ENCODE measurements at places on chromosomes 11 and 22.

GRCh38 chr22:20607157-20607907 is 99.9 kb downstream of the MED15 start:
- no peak for DNase-seq

- DNase-seq: no peak
These were observed 1.0 kb upstream of the RELA start for GRCh38 chr11:65663639-65664200.

DNA sequence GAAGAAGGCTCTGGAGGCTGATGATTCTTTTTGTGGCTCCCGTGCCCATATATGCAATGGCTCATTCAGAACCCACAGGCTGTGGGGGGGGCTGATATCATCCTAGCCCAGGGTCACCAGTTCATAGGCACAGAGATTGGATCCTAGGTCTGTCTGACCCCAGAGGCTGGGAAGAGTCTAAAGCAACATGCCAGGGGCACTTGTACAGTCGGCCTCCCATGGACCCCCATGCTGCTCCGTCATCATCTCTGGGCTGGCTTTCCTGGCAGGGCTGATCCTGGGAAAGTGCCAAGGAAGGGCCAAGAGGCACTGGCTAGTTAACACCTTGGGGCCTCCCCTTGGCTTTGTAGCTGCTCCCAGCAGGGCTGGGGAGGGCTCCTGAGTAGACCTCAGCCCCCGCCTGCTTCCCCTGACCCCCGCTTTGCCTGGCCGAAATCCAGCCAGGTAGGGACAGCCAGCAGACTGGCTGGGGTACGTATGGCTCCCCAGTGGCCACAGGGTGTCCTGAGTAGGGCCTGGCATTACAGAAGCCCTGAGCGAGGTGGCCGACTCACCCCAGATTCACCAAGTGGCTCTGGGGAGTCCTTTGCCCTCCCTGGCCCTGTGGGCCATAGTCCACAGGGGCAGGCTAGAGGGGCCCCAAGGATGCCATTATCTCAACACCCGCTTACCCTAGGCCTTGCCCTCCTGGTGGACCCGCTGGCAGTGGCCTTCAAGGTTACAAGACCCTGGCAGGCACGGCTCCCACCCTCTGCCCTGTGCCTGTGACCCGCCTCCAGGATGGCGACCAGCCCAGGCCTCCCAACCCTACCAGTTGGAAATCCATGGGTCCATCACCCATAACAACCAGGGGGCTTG is 22.5 kb downstream of the FADS3 start:
- no peak for DNase-seq

DNA sequence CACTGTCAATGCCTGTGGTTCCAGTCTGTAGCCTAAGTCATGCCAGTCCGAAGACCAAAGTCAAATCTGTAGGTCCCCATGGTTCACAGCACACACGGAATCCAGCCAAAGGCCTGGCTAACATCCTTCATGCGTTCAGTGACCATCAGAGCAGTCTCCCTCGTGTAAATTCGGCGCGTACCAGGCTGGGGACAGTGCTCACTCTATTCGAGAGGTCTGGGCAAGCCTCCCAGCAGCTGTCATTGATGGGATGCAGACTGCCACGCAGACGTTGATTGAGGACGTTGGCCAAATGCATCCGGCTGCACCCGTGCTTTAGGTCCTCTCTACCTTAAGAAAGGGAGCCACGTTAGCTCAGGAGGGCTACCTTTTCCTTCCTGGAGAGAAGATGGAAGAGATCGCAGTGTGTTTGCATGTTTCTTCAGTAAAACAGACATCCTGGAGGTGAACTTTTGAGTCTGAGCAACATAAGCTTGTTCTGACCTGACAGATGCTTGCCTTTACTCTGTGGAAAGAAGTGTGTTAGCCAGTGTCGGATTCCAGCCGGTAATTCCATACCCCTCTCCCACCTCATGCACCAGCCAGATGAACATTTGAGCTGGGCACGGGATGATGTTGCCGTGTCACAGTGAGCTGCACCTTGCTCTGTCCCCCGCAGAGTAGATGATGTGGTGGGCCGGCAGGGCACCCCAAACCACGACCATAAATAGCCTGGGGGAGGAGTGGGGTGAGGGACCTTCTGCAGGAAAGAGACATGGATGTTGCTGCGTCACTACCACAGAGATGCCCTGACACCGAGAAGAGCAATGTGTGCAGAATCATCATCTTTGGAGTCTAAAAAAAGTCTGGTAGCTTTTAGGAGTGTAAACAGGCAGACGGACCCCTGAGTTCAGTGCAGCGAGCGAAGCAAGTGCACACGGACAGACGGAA is 12.2 kb downstream of the CTTN start:
- DNase-seq: no peak

DNA sequence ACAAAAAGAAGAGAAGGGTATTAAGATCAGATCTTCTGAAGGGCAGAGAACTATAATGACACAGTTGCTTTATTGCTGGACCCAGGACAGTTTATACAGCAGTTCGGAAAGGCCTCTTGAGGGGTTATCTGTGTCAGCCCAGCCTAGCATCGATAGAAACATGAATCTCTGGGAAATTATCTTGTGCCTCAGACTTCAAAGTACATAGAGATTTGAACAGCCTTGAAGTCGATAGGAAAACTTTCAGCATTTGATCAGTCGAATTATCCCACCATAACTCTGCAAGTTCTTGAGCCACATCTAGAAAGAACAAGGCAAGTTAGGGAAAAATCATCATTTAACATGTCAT is 2.5 kb upstream of the LMO2 start:
- no peak for DNase-seq

DNA sequence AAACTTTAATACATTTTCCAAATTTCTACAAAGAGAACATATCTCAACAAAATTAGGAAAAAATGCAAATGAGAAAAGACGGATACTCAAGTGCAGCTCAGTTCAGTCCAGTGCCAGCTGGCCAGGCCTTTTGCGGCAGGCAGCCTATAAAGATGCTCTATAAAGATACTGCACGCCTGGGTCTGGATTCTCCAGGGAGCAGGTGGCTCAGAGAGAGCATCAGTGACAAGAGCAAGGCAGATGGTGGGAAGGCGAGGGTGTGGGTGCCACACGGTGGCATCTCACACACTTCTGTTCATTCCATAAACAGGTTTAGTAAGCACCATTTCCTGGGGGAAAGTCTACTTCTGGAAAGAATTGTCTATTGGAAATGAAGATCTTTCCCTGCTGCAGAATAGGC is 18.1 kb upstream of the SCN3B start:
- no peak for DNase-seq

GRCh38 chr22:31091106-31091975 is 10.2 kb downstream of the SMTN start:
- no peak for DNase-seq

DNA sequence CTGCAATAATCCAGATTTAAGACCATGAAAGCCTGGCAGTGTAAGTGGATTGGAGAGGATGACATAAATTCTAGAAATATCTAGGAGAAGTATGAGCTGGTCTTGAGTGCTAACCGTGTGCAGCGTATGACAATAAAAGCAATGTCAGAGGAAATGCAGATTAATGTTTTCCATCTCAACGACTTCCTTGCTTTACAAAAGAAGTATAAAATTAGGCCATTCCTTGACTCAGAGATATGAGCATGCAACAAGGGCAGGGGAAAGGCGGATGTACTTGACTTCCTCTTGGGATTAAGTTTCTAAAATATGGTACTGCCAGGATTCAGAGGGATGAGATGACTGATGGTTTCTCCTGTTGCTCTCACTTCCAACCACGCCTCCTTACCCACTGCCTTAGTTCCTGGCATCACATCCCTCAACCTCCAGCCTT is 32.3 kb downstream of the ADAMTS15 start:
- no peak for DNase-seq

- no peak for DNase-seq
These were observed 49.7 kb downstream of the FDX1 start for GRCh38 chr11:110479108-110480101.

DNA sequence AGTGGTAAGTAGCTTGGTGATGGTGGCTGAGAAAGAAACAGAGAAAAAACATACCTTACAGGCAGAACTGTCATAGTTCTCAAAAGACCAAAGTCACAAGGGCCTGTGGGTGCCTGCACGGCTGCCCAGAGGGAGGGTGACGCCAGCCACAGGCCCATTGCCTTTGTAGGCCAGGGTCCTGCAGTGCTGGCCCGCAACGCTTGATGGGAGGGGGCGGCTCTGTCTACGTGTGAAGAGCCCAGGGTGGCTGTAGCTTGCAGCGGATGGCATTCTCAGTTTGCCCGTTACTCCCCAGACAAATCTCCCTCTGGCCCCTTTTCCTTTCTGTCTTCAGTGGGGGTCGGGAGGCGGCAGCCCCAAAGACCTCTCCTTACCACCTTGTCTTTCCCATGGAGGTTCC is 24.7 kb upstream of the B3GAT1 start:
- DNase-seq: no peak

DNA sequence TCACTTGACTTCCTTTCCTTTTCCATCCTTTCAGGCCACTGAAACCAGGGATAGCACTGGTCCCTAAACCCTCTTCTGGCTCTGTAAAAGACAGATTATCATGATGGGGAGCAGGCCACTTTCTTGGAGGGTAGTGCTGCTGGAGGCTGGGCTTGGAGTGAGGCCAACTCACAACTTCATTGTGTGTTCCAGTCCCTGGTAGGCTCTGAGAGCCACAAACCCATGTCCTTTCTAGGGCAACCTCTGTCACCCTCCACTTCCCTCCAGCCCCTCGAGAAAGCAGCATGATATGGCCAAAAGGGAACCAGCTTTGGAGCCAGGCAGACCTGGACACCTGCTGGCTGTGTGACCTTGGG is 2.3 kb downstream of the TKFC start:
- DNase-seq: no peak

GRCh38 chr22:44628835-44629234 is 73.2 kb upstream of the PRR5 start:
- DNase-seq: no peak

- peak; percentile 80 for DNase-seq
These were observed 15.9 kb downstream of the RHOG start for GRCh38 chr11:3824714-3825472.

GRCh38 chr11:31834237-31834636 is 23.1 kb upstream of the PAX6 start:
- DNase-seq: no peak

DNA sequence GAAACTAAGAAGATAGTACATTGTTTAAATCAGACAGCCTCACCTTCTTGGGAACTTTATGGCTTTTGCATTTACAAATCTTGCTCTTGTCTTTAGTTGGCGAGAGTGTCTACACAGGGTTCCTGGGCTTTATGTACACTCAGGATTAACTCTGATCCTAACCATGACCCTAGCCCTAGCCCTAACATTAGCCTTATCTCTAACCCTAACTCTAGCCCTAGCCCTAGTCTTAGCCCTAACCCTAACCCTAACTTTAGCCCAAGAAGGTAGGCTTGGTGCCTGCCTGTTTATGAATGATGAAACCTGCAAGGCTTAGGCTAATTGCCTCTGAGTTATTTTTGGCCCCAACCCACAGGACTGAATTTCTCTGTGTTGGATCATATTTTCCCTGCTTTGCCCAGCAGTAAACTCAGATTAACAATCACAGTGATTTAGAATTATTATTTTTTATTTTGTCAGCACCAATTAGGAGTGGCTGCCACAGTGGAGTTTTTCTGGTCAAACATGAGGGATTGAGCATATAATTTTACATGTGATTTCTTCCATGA is 44.1 kb upstream of the OR9Q1 start:
- no peak for DNase-seq

GRCh38 chr22:27801202-27801615 is 347 bp downstream of the MN1 start:
- DNase-seq: no peak

GRCh38 chr22:47854680-47855079 is 1092.2 kb downstream of the TBC1D22A start:
- DNase-seq: no peak

GRCh38 chr11:24082860-24083259 is 414.0 kb upstream of the LUZP2 start:
- no peak for DNase-seq

DNA sequence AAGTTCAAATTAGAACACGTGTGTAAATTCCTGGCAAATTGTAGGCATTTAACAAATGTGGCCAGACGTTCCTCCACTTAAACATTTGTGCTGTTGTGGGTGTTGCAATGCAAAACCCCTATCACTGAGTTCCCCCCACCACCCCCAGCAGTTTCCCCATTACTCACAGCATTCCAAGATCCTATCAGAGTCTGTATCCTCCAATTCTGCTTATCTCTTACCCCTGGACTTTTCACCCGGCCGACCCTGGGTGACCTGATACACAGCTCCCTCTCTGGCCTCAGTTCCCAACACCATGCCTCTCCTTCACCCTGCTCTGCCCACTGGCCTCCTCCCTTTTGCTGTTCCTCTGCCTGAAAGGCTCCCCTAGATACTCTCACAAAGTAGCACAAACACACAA is 31.4 kb upstream of the AQP11 start:
- no peak for DNase-seq

DNA sequence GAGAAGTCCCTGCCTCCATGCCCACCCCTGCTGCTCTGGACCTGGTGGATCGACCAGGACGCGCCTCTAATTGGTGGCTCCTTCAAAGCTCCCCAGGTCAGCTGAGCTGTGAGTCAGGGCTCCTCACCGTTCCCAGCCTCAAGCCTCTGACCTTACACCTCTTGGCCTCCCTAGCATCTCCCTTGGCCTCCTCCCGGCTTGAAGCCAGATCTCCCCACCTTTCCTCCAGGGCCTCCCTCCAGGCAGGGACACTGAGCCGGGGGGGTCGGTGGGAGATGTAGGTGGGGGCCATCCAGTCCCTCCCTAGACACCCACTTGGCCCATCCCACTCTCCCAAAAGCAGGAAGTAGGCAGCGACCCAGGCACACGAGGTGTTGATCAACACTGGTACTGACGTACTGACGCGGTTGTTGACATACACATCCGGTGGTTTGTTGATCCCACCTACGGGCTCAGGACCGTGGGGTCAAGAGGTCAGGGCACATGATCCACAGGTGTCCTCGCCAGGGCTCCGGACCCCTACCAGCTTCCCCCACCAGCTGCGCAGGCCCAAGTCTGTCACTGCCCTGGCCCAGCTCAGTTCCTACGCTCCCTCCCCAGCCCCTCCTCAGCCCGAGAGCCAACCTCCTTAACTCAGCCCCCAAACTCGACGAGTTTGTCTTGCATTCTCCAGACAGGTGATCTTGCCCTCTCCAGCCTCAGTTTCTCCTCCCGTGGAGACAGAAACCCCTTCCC is 802 bp downstream of the ATG2A start:
- no peak for DNase-seq

- DNase-seq: no peak
These were observed 9.4 kb downstream of the IGSF9B start for GRCh38 chr11:133947321-133947756.

DNA sequence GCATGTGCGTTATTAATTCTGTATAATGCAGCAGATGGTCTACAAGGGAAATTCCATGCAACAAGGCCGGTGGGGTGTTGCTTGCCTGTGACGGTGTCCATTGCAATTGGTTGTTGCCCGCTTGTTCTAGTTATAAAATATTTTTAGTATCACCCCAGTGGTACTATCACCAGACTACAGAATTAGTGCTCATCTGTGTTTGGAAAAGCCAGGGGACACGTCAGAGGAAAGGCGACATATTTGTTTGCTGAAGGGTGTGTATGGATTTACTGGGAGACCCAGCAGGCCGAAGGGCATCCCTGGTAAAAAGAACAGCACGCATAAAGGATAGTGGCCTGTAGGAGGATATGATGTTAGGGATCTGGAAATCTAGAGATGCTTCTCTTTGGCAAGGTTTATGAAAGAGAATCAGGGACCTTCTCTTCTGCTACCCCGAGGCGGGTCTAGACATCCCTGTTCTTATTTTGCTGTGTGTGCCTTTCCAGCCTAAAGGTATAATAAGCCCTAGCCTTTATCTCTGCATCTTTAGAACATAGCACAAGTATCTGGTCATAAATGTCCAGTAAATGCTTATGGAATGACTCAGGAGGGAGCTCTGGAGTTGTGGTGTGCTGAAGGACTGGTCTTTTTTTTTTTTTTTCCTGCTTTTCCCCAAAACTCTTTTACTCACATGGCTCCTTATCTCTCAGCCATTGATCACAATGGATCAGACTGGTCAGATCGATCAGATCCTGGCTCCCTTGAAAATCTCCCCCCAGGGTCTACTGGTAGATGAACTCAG is 90.9 kb downstream of the LDLRAD3 start:
- DNase-seq: no peak
